Nucleus accumbens (tissue), 56 donors: ENCODE measurements at places on chromosomes 4 and X.
A peak's percentile ranks its signal among the peaks of the same experiment; 100 is the strongest.

DNA sequence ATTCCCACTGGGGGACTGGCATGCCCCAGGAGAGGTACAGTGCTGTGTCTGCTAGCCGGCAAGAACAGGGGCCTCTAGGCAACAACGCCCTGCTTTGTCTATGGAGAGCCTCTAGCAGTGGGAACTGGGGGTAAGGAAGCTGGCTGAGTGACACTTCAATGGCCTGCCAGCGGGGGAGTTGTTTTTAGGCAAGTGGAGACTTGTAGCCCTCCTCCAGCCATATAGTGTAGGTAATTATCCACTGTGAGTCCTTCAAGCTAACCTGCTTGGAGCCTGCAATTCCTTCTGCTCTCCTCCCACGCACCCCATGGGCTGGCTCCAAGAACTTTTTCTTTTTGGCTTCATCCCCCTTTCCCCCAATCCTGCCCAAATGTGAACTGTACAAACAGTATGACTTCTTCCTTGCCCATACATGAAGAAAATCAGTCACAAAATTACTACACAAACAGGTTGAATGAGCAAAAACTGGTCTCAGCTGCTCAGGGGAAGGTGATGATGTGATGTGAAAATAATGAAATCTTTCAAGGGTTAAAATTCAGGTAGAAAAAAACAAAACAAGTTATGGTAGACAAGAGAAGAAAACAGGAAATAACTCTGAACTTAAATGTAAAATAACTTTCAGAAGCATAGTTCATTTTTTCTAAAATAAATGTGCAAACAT is 33.1 kb downstream of the LEF1 start:
- no peak for DNase-seq

DNA sequence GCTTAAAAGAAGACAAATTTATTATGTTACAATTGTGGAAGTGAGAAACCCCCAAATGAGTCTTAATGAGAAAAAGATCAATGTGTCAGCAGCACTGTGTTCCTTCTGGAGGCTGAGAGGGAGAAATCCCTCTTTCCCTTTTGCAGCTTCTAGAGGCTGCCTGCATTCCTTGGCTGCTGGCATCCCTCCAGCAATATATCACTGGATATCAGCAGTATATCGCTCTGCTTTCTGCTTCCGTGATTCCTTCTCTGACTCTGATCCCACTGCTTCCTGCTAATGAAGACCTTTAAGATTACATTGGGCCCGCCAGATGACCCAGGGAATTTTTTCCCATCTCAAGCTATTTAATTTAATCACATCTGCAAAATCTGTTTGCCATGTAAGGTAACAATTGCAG is 1008.0 kb downstream of the RAPGEF2 start:
- DNase-seq: no peak

GRCh38 chrX:88424071-88424470 is 323.0 kb upstream of the CPXCR1 start:
- no peak for DNase-seq

DNA sequence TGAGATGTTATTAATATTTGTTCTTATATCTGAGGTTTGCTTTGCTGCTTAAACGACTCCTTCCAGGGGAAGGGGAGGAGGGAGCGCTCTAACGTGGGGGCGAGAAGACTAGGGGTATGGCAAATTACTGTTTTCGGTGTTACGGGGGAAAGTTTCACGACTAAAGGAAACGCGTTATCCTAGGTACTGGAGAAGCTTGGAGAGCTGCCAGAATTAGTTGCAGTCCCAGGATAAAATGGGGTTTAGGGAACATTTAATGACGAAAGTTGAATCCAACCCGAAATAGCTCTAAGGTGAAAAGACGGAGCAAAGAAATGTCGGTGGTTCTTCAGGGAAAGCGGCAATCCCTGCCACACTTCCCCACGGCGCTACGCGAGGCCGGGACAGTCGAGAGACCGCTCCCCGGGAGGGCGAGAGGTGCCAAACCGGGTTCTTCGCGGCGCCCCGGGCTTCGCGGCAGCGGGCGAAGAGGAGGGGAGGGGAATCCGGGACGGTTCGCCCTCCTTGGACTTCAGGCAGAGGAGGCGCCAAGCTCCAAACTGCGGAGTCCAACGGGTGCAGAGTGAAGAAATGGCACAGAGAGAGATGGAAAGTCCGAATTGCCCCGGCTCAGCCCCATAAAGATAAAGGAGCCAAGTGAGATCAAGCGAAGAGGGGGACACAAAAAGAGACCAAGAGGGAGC is 724 bp downstream of the THOC2 start:
- DNase-seq: peak; percentile 7

DNA sequence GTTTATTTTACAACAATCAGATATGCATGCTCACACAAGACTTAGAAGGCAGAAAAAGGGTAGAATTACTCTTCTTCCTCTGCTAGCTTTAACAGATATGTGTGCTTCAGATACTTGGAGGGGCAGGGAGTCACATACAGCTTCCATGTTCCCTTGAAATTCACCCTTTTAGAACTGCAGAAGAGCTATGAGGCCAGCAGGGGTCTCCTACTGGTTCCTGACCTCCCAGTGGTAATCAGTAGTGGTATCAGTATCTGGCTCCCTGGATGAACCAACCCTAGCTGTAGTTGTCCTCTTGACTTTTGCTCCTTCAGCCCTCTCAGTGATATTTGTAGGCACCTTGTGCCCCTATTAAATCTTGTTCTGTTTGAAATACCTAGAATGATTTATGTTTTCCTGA is 81.5 kb downstream of the RCHY1 start:
- no peak for DNase-seq

GRCh38 chrX:100477467-100477866 is 67.4 kb upstream of the PCDH19 start:
- DNase-seq: no peak

DNA sequence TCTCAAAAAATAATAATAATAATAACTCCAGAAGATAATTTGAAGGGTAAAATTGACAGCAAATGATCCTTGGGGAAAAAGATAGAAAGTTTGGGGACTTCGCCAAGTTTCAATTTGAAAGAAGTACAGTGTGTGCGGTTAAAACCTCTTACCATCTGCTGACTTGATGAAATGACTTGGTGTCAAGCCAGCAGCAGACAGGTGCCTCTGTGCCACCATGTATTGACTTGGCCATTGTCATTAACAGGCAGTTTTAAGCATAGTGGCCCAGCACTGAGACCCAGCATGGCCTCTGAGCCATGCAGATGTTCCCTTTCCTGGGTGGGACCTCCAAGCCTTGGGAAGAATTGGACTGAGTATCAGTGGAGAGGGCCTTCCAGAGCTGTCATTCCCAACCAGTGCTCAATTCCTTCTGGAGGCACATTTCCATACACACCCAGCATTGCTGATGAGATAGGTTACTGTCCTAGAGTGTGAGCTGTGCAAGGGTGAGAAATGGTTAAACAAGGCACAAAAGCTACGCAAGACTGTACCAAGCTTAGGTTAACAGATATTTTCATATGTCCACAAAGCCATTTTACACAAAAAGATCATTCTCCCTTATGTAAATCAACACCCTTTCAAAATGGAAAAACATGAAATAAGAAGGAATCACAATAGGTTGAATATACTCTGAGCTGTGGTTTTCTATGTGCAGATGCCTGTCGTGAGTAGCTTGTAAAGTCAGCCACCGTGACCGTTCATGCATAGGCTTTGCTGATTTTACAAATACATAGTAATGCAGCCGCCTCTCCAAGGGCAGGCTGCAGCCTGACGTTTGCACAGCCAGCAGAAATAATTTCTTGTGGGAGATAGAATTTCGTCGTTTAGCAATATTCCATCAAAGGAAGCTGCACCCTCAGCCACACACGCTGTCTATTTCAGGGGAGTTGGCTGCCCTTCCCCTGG is 59.4 kb upstream of the FBXW7 start:
- DNase-seq: no peak

DNA sequence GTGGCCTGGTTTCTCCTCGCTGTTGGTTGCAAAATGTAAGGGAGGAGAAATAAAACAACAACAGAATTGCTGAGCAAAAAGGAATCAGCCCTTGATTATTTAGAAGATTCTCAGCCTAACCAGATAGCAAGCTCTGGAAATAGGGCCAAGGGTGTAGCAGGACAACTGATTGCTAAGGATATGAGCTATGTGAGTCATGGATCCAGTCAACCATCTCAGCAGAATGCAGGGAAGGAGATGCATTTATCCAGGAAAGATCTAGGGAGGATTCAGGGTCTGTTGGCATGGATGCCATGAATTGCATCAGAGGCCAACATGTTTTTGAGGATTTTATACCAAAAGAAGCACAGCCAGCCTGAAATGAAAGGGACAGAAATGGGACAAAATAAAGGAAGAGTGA is 2.2 kb upstream of the XAGE3 start:
- no peak for DNase-seq

DNA sequence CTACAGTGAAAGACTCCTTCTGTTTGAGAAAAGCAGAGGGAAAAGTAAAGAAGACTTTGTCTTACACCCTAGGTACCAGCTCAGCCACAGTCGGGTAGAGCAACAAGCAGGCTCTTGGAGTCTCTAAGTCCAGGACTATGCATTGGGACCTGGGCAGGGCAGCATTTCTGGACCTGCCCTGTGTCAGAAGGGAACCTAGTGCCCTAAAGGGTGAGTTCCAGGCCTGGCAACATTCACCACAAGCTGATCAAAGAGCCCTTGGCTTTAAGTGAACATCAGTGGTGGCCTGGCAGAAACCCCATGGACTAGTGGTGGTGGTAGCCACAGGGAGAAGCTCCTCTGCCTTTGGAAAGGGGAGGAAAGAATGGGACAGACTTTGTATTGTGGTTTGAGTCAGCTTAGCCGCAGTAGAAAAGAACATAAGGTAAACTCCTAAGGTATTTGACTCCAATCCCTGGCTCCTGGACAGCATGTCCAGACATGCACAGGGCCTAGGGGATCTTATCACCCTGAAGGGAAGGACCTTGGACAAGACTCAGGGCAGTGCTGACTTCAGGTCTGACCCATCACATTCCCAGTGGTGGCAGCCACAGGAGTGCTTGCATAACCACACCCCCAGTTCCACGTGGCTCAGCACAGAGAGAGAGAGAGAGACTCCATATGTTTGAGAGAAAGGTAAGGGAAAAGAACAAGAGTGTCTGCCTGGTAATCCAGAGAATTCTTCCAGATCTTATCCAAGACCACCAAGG is 32.6 kb downstream of the CCDC158 start:
- DNase-seq: no peak

GRCh38 chr4:141702472-141703182 is 66.2 kb downstream of the IL15 start:
- no peak for DNase-seq

DNA sequence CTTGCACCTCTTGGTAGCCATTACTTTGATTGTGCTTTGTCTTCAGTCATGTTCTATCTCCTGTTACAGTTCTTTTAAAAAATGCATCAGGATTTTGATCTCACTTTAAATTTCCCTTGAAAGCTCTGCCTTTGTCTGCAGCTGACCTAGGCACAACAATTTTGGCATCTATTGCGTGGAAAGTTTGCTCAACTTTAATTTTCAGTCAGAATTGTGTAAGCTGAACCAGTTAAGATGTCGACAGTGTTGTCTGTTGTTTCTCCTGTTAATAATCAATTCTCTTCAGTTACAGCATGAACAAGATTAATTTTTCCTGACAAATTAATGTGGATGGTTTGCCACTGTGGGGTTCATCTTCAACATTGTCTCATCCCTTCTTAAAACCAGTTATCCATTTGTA is 34.9 kb downstream of the TIGD2 start:
- no peak for DNase-seq

- no peak for DNase-seq
Measured at GRCh38 chr4:74364652-74365491, at the start of gene EREG. Gene EREG (plus strand): TSS chr4:74365145. CDS start chr4:74365309, 164 bp downstream.

GRCh38 chrX:20585782-20586181 is 319.1 kb upstream of the RPS6KA3 start:
- no peak for DNase-seq

- DNase-seq: peak; percentile 22
Measured at GRCh38 chrX:104113222-104113965, 1.1 kb downstream of the ZCCHC18 start.

- no peak for DNase-seq
Measured at GRCh38 chrX:133053861-133054598, 42.9 kb downstream of the USP26 start.
